CD4-positive, alpha-beta memory T cell (primary cell): ENCODE measurements at places on chromosomes 6 and 20.

DNA sequence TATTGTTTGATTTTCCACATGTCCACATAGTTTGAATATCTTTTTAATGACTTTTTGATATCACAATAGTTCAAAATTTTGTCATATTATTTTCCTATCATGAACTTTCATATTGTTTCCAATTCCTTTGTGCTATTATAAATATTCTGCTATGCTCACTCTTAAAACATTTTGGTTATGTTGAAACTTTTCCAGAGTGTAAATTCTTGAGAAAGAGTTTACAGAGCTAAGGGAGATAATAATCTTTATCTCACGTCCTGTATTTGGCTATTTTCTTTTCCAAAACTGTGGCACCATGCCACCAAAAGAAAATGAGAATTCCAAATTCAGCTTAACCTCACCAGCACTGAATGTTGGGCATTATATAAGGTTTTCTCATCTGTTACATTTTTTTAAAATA is 210.9 kb downstream of the TFAP2B start:
- H3K27ac ChIP-seq = no peak overlapping the region
- no peak overlapping the region for H3K4me3 ChIP-seq
- DNase-seq = no peak
- H3K4me1 ChIP-seq = no peaks in the 10 kb centered on the region
- no peaks in the 10 kb centered on the region for H3K36me3 ChIP-seq
- no peaks in the 10 kb centered on the region for H3K27me3 ChIP-seq

GRCh38 chr6:138862456-138862855 is 66.6 kb downstream of the ECT2L start:
- no peak for DNase-seq
- no peaks in the 10 kb centered on the region for H3K4me1 ChIP-seq
- no peaks in the 10 kb centered on the region for H3K27me3 ChIP-seq

- no peak for DNase-seq
- H3K4me3 ChIP-seq = no peak overlapping the region
- no peaks in the 10 kb centered on the region for H3K4me1 ChIP-seq
Measured at GRCh38 chr6:127397729-127398630, 54.6 kb upstream of the ECHDC1 start.

- DNase-seq = no peak
- H3K4me1 ChIP-seq = no peaks in the 10 kb centered on the region
- no peak overlapping the region for H3K4me3 ChIP-seq
- H3K36me3 ChIP-seq = no peaks in the 10 kb centered on the region
- H3K27ac ChIP-seq = no peak overlapping the region
- H3K27me3 ChIP-seq = no peaks in the 10 kb centered on the region
Measured at GRCh38 chr6:132715204-132715603, 1.3 kb upstream of the VNN1 start.

DNA sequence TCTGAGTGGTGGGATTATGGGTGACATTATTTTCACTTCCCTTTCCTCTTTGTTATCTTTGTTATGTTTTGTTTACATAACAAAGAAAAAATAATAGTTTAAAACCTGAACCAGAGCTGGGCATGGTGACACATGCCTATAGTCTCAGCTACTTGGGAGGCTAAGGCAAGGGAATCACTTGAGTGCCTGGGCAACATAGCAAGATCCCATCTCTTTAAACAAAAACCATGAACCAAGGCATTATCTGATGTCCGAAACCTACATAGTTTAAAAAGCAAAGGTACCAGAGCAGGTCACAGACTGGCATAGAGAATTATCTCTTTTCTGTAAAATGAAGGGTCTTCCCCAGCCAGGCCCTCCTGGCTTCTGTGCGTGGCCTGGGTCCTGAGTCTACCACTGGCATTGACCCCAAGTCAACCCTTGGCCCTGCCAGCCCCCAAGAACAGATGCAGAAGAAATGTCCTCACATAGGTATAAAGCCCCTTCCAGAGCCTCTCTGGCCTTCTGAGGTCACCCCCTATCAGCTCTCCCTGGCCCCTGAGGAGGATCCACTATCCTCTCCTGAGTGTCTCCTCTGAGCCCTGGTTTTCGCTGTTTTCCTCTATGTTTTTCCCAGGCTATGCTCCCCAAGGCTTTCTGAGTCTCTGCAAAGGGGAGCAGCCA is 81.3 kb downstream of the TRERF1 start:
- no peaks in the 10 kb centered on the region for H3K36me3 ChIP-seq
- DNase-seq = no peak
- peaks cover 83% of the 10 kb centered on the region for H3K4me1 ChIP-seq
- H3K27ac ChIP-seq = no peak overlapping the region
